Activated CD8-positive, alpha-beta T cell treated with anti-CD3 and anti-CD28 coated beads, Interleukin-2, amount 10 ng/mL, durations not matched to agents 7 days and 5 days (primary cell): ENCODE measurements at places on chromosomes 11 and 22. TPM values are rescaled to one million over a fixed set of nuclear protein-coding genes. Genes with fewer than 3 reads are reported as not detected.

Gene ANKK1
- total RNA-seq = not detected

Gene CPT1B
- 77.4 TPM for total RNA-seq

DNA sequence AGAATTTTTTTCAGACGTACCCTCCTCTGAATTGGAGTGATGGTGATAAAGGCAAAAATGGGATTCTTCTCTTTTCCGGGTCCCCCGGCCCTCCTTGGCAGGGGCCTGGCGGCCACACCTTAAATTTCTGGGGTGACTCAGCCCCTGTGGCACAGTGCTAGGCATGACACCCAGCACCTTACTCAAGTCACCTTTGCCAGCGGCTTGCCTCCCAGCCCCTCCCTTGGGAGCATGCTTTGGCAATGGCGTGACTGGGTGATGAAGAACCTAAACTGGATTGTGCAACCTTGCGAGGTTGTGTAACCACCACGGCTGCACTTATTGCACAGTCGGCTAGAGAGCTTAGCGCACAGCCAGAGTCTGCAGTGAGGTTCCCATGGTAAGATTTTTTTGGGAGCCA, 16.2 kb upstream of the LDLRAD3 start:
- DNase-seq = no peak

DNA sequence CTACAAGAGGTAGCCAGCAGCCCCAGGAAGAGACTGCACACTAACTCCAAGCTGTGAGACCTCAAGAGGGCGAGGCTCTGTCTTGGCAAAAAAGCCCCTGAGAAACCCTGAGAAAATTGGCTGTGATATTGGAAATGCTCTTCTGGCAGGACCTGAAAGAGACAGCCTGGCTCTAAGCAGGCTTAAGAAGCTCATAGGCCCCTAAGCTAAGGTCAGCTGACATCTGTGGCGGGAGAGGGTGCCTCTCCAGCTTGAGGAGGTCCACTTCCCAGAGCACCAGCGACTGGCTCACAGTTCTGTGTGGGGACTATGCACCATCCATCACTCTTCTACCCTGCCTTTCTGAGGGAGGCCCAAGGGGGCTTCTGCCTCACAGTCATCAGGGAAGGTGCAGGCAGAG, 12.4 kb downstream of the PLEKHA7 start:
- no peak for DNase-seq

Gene RCOR2
- total RNA-seq = 0.55 TPM

Gene MN1
- total RNA-seq = 0.13 TPM

DNA sequence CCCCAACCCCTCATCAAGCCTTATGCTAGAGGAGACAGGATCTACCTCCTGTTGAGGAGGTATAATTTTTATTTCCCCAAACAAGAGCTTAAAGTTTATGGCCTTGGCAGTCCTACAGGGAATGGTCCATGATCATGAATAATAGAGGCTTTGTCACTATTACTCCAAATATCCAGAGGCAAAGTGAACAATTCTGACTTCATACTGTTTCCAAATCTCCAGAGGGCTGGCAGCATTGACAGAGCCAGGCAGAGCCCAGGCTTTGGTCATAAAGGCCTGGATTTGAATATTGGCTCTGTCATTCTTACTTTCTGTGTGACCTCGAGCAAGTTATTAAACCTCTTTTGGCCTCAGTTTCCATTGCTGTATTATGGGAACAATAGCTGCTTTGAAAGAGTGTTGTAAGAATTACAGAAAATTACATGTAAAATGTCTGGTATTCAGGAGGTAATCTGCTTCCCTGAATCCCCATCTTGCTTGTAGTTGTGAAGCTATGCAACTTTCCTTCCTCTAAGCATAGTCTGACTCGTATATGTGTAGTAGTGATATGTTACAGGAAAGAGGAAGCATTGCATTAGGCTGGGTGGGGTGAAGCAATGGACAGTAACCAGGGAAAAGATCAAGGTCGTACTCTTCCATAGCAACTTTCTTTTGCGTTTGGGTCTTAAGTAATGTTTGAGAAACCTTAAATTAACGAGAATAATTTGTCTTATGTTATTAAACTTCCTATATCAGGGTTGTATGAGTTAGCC, 88.8 kb downstream of the CD44 start:
- no peak for DNase-seq

- no peak for DNase-seq
These were observed 46.0 kb downstream of the RPL27A start for GRCh38 chr11:8728563-8728962.

- no peak for DNase-seq
These were observed 463.3 kb downstream of the SOX6 start for GRCh38 chr11:15893080-15893492.
